WTC11 (cell line): ENCODE measurements at places on chromosomes 3 and 15. TPM values are rescaled to one million over a fixed set of nuclear protein-coding genes. Genes with fewer than 3 reads are reported as not detected.

Gene ALPK3
- total RNA-seq: 16.5 to 23.0 TPM (median 20.9 TPM) in 3 replicates

DNA sequence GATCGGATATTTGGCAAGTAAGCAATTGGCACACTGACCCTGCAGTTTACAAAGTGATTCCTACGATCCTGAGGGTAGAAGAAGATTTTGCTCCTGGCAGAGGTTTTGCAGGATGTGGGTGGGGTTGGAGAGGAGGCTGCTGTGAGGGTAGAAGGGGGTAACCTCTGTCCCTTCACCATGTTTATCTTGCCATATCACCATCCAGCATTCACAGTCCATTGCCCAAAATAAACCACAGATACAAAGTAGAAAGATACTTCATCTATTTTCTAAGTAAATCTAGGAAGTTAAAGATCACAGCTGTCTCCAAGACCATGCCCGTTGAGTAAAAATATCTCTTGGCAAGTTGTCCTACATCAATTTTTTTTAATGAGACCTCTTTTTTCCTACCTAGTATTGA is 51.6 kb downstream of the LIPC start:
- DNase-seq: no peak

DNA sequence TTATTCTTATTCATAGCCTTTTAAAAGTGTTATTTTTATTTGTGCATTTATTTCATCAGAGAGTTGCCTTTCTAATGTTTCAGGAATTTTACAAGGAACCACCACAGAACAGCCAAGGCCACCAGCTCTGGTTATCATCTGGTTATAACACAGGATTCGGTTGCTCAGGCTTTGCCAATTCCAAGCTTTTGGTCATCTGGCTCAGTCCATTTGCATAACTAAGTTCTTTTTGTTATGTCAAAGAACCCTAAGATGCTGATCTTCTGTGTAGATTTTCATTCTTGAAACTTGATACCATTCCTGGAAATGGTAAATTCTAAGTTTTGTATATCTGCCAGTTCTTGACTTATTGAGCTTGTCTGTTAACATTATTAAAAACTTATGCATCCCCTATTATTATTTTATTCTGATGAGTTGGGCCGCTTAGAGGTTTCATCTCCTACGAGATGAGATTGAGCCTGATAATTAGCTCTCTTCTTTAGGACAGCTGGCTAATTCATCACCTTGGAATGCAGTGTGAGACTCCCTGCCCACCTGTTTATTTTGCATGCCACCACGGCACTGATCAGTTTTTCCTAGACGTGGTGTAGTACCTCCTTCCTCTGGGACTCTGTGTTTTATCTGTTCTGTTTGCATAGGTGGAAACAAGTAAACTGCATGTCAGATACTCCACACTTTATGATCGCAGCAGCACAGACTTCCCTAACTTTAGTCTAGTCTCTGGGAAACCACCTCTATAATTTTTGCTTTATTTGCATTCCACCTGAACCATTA is 264.8 kb downstream of the SLCO3A1 start:
- no peak for DNase-seq

DNA sequence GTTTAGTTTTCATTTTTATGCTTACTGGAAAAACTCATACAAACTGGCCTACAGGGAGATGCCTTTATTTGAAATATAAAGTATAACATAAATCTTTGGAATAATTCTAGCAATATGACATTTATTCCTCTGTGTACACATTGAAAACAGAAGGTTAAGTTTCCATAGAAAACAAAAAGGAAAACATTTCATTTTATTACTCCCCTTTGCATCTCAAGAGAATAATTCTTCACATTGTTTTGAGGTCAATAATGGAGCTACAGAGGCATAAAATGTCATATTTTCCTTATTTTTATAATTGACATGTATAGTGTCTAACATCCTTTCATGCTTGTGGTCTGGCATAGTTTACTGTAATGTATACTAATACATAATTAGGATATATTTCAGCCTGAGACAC is 187.6 kb upstream of the AGTR1 start:
- no peak for DNase-seq

Gene GATM
- 10.1 to 18.0 TPM (median 17.0 TPM) in 3 replicates for total RNA-seq

GRCh38 chr3:188369526-188369925 is 215.6 kb downstream of the LPP start:
- no peak for DNase-seq

GRCh38 chr15:33207646-33208045 is 13.1 kb upstream of the FMN1 start:
- no peak for DNase-seq

Gene ADAMTS9
- total RNA-seq: 1.9 to 3.1 TPM (median 2.6 TPM) in 3 replicates

- DNase-seq: no peak
Observed at GRCh38 chr15:36877796-36878683, 222.3 kb downstream of the MEIS2 start.

DNA sequence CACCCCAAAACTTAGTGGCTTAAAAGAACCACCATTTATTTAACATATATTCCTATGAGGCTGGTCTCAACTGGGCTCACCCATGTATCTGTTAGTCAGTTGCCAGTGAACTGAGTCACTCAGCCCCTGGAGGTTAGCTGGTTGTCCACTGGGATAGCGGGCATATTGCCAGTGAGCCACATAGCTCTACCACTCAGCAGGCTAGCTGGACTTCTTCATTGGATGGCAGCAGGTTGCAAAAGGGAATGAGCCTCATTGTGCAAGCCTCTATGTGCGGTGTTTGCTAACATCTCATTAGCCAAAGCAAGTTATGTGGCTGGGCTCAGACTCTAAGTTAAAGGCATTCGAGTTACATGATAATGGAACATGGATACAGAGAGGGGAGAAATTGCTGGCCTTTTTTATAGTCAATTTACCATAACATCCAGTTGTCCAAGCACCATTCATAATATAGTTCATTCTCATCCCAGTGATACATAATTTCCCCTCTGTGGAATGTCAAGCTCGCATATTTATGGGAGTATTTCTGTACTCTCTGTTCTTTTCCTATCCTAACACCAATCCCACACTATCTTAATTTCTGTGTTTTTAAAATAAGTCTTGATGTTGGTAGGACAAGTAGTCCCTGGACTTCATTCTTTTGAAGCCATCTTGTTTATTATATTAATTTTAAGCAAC is 8.7 kb downstream of the BTD start:
- DNase-seq: no peak

DNA sequence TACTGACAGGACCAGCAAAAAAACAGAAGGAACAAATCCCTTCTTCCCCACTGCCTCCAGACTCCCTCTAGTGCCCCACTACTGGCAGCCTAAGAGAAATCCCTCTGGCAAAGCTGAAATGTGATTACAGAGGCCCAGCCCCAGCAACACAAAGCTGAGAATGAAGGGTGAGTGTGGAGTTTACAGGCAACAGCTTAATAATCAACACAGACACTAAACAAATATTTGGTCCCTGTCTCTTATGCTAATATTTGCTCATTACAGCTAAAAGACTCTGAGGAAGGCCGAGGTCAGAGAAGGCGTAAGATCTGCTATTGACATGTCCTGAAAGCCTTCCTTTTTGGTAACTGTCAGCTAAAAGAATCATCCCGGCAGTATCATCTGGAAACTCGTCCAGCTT is 308.5 kb upstream of the RASGRP1 start:
- DNase-seq: peak; percentile 16

DNA sequence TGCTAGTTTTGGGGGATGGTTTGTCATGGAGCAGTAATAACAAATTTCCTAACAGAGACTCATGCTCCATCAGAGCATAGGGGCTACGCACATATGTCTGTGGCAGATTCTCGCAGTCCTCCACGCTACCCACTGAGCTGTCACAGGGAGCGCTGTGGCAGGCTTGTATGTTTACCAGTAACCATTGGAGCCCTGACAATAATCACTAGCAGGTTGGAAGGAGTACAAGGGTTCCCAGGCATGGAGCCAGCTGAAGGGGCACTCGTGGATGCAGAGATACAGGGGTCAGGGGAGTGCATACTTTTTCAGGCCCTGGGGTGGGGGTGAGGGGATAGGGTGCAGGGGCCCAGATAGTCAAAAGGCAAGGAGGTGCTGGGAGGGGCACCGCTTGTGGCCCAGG is 7.9 kb upstream of the GP9 start:
- DNase-seq: no peak

DNA sequence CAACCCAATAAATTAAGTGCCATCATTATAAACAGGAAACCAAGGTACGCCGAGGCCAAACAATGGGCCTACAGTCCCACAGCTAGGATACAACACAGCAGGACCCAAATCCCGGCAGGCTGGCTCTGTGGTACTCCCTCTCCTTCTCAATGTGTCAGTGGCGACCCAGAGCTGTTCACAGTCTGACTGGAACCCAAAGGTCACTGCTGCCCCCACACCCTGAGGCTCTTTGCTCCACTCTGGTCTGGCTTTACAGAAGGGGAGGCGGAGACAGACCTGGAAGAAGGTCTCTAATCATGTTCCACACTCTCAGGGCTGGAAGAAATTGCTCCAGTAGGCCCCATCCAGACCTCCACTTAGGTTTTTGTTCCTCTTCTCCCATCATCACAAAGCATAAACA is 48.5 kb upstream of the LMCD1 start:
- no peak for DNase-seq

GRCh38 chr15:85710340-85710842 is 84.3 kb downstream of the KLHL25 start:
- DNase-seq: no peak

- no peak for DNase-seq
Observed at GRCh38 chr15:93195109-93195508, 106.1 kb upstream of the RGMA start.

Gene ZMYND10
- 0.46 to 0.80 TPM (median 0.74 TPM) in 3 replicates for total RNA-seq

Gene RTP3
- total RNA-seq: not detected in 3 replicates

DNA sequence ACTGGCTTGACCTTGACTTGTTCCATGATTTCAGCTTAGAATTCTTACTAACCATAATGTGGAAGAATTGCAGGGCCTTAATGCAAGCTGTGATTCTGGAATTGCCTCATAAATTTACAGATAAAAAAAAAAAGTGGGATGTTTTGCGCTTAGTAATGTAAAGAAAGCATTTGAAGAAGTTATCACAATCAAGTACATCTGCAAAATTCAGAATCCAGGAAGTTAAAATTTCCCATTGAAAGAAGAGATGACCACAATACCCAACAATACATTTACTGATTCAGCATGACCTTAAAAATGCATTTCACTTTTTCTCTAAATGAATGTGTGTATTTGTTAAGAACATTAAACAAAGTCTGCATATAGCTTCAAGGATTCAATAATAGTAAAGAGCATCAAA is 65.1 kb upstream of the CCNL1 start:
- no peak for DNase-seq

- no peak for DNase-seq
Observed at GRCh38 chr15:100794008-100794407, 85.6 kb upstream of the ALDH1A3 start.

DNA sequence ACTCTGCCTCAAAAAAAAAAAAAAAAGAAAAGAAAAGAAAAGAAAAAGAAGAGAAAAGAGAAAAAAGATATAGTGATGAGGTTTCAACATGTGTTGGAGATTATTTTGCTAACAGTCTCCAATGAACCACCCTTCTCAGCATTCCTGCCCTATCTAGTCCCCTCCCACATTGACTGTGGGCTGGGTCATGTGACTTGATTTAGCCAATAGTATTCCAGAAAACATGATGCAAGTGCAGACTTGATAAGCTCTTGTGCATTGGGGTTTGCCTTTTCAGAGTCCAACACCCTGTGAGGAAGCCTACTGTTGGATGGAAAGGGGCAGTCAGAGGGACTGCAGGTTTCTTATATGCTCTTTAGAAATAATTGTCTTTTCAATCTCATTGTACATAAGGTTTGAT is 37.8 kb upstream of the MED12L start:
- no peak for DNase-seq

- no peak for DNase-seq
Observed at GRCh38 chr15:29319823-29320222, 50.2 kb upstream of the NSMCE3 start.

DNA sequence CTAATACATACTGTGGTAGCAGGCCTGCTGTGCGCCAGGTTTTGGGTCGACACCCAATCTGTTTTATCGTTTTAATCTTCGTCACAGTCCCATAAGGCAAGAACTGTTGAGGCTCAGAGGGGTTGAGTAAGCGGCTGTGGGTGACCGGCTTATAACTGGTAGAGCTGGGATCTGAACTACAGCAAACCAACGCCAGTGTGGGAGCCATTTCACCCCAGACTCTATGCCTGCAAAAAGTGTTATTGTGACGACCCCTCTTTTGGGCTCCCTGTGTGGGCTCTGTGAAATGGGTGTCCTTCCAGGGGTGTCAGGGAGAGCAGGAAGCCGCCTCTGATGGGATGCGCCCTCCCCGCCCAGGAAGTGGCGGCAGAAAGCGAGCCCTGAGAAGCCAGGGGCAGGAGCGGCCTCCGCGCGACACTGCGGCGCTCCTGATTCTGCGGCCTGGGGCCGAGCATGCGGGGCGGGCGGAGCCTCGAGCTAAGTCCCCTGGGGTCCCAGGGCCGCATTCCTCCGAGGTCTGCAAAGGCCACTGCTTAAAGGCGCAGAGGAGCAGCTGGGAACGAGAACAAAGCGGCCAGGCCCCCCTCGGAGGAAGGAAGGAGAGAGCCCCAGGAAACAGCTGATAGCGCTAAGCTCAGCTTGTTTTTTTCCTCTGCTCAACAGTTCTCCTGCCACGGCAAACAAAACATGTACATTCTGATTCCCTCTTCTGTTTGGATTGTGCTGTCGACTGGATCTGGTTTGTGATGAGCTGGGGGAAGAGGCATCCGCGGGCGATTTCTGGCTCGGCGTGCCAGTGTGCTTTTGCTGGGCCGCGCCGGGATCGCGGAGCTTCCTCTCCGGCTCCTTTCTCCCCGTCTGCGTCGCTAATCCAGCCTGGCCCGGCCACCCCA is 33.9 kb downstream of the GRK7 start:
- DNase-seq: peak; percentile 87

- DNase-seq: no peak
Observed at GRCh38 chr15:63931556-63931955, 97.8 kb upstream of the HERC1 start.

DNA sequence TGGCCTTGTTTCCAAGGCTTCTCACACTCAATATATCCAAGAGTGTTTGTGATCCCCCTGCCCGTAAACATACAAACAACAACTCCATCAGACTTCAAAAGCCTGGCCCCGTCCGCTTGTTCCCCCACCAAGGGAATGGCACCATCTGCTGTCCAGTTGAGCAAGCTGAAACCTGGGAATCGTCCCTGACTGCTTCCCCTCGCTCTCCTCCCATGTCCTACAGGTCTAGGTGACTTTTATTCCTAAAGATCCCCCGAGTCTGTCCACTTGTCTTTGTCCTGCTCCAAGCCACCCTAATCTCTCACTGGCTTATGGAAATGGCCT is 27.9 kb upstream of the FAM174B start:
- DNase-seq: peak; percentile 66

Gene TRH
- 0.16 to 0.27 TPM (median 0.22 TPM) in 3 replicates for total RNA-seq

Gene TJP1
- total RNA-seq: 115 to 129 TPM (median 115 TPM) in 3 replicates
